Left lung (tissue), 14 donors: ENCODE measurements at places on chromosomes 2 and 18. TPM values are rescaled to one million over a fixed set of nuclear protein-coding genes. Genes with fewer than 3 reads are reported as not detected.

- DNase-seq, result no peak
These were observed 138.0 kb upstream of the GPC1 start for GRCh38 chr2:240297256-240298116.

GRCh38 chr2:228181098-228182019 is at the start of gene SPHKAP:
TSS of gene SPHKAP (minus strand) at chr2:228181687. CDS start at chr2:228181598, 89 bp downstream.
- DNase-seq, result no peak

- DNase-seq, result no peak
These were observed 62.6 kb upstream of the STK17B start for GRCh38 chr2:196233805-196234475.

- DNase-seq, result no peak
These were observed 125.1 kb downstream of the TTC27 start for GRCh38 chr2:32752952-32753351.

GRCh38 chr18:24126155-24126961 is 12.5 kb upstream of the CABYR start:
- no peak for DNase-seq

- DNase-seq, result no peak
These were observed 2126.9 kb upstream of the CELF4 start for GRCh38 chr18:39692367-39693015.

DNA sequence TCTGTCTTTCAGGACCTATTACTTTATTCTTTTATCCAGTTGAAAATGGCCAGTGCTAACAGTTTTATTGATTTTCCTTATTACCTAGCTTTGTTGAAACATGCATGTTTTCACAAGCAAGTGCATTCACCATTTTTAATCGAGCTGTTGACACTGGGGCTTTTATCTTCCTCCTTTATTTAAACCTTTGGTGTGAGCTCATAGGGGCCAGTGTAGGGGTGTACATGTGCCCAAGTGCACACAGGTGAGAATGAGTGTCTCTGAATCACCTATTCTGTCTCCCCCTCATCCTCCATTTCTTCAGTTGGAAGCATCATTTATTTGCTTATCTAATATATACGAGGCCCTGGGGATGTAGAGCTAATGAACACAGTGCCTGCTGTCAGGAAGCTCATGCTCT is 199.1 kb downstream of the PRKCE start:
- no peak for DNase-seq

- no peak for DNase-seq
These were observed 28.8 kb downstream of the GMCL1 start for GRCh38 chr2:69858261-69858660.

The TMEM185B gene
- 25.5 TPM for polyA plus RNA-seq

The SH3RF3 gene
- 8.6 TPM for polyA plus RNA-seq

The DHRS9 gene
- polyA plus RNA-seq, result 0.34 TPM

The RRM2 gene
- 61.3 TPM for polyA plus RNA-seq

The IL18RAP gene
- 0.43 TPM for polyA plus RNA-seq

The TMX3 gene
- polyA plus RNA-seq, result 94.0 TPM

The INHA gene
- polyA plus RNA-seq, result 0.43 TPM

The MSGN1 gene
- not detected for polyA plus RNA-seq

The CFAP221 gene
- polyA plus RNA-seq, result 13.0 TPM

The CD8B gene
- polyA plus RNA-seq, result 0.48 TPM

The BCL11A gene
- 30.1 TPM for polyA plus RNA-seq
